ENCODE measurements at places on chromosomes 2 and 18.

GRCh38 chr2:197128897-197129296 is 181.7 kb downstream of the ANKRD44 start:
- DNase-seq = no peak

DNA sequence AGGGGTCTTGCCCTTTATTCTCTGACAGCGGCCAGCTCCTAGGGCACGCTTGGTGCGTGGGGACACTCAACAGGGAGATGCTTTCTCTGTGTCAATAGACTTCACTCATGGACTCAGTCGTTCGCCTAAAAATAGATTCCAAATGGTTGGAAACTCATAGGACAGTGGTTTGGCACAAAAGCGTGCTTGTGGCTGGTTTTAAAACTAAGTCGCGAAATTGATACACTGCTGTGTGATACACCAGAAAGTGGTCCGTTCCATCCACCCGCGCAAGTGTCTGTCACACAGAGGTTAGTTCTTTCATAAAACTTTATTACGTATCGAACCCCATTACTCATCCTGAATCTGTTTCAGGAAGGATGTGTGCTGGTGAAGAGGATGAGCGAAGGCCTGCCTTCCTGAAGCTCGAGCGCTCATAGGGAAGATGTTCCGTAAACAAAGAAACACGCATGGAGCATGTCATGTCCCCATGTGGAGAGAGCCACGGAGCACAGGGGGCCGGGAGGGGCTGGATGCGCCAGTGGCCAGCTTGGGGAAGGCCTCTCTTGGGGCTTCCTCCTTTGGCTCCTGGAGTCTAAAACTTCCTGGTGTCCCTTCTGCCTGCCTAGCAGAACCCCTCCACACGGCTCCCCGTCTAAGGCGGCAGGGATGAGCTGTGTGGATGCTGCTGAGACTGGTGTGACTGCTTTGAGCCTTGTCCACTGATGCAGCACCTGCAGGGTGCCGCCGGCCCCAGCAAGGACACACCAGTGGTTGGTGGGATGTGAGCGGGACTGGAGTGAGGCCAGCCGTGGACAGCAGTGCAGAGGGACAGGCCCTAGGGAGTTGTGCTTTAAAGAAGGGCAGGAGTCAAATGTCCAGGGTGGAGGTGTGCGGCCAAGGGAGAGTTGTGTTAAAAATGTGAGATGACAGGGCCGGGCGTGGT is 207.2 kb downstream of the GBX2 start:
- no peak for DNase-seq

GRCh38 chr2:95700519-95700918 is 108.7 kb downstream of the TRIM43 start:
- DNase-seq = no peak

- no peak for DNase-seq
Observed at GRCh38 chr2:168730344-168730743, 72.1 kb upstream of the NOSTRIN start.

DNA sequence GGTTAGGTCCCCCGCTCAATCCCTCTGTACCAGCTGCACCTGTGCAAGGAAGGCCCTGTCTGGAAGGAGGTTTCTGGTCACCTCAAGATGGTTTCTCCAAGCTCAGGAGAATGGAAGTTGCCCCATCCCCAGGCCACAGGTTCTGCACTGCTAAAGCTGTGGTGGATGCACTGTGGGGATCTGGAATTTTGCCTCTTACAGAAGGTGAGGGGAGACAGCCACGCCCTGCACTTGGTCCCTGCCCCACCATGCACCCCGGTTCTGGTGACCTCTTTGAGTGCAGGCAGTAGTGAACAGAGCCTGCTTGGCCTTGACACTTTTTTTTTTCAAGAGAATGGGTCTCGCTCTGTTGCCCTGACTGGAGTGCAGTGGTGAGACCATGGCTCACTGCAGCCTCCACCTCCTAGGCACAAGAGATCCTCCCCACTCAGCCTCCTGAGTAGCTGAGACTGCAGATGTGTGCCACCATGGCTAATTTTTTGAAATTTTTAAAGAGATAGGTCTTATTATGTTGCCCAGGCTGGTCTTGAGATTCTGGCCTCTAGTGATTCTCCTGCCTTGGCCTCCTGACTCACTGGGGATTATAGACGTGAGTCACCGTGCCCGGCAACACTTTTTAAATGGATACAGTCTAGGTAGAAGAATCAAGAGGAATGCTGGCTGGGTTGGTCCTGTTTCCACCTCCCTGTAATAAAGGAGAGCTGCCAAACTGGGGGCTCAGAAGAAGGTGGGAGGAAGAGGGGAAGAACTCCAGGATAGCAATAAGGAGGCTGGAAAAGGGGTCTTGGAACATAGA is 5.8 kb upstream of the NT5DC4 start:
- DNase-seq = no peak

DNA sequence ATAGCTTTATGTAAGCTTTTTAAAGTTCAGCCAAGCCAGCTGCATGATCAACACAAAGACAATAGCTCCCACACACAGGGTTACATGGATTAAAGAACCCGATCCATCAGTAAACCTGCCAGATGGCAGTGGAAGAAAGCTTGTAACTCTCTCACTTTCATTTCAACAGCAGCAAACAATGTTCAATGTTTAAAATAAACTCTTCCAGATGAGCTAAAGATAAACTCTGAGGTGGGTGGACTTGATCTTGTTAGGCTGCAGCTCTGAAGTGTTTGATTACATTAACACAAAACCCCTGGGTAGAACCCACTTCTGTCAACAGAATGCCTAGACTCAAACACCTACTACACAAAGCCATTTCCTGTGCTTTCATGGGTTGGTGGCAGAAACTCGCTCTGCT is 13.9 kb downstream of the RDH14 start:
- no peak for DNase-seq

DNA sequence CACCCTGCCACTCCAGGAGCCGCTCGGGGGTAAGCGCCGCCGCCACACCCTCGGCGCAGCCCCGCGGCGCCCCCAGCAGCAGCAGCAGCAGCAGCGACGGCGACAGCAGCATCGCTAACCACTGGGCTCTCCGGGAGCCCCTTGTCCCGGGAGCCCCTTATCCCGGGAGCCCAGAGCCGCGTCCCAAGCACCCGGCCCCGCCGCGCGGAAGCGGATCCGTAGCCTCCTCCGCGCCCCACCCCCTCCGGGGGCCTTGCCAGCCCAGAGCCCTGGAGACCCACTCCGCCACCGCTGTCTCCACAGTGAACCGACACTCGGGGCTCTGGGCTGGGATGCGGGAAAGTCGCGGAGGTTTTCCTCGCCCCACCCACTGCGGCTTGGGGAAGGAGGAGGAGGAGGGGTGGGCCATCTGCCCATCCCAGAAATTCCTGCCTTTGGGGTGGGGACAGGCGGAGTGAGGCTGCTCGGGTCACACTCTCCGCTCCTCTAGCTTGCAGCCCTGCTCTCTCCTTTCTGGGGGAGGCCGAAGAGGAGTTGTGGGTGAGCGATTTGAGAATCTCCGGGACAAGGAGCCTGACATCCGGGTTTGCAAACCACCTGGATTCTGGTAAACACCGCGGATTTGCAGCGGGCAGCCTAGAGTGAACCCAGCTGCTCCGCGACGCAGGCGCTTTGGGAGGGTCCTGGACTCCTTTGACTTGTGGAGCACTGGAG is at the start of gene PLA2R1:
Gene PLA2R1 (minus strand): TSS at position 324 of the 714 bp plus-strand sequence. CDS start 212 bp downstream, at position 112.
- peak; percentile 38 for DNase-seq

DNA sequence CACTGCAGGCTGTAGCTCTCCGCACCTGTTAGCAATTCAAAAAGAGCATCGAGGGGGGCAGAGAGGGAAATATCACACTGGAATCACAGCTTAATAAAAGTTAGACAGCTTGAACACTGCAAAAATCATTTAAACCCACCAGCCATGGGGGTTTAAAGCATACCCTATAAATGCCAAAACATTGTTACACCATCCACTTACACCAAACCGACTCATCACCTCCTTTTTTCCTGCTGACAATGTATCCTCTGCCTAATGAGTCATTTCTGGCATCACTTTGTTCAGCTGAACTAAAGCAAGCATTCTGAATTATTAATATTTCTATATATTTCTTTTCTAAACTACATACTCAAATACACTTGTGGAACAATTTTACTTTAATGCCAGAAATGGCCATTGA is 21.6 kb downstream of the MC4R start:
- DNase-seq = no peak

- DNase-seq = no peak
Observed at GRCh38 chr2:180325416-180326120, 318.5 kb upstream of the CWC22 start.

GRCh38 chr18:70428439-70428838 is 139.6 kb downstream of the SOCS6 start:
- DNase-seq = no peak

- DNase-seq = no peak
Observed at GRCh38 chr2:229490167-229490566, 219.1 kb upstream of the PID1 start.

DNA sequence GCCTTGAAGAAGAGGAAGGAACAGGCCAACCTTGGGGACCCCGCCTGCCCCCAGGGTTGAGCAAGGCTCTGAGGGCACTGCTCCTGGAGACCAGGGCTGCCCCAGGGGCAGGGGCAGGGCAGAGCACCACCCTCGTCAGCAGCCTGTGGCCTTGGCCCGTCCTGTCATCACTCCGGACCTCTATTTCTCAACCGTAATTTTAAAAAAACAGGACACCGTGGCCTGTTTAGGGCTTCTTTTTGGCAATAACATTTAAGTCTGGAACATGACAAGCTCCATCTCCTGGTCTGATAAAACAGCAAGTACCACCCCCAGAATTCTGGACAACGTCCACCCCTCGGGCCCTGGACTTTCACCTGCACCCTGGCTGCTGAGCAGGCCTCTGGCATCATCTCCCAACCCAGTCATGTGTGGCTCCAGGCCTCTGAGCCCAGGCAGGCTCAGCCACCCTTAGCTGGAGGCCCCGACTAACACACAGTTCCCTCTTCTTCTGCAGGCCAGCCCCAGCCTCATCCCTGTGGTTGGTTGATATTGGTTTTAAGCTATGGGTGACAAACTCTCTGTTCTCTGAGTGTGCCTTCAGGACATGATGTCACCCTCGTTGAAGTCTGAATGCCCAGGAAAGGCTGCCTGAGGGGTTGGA is 22.6 kb upstream of the ID2 start:
- no peak for DNase-seq

DNA sequence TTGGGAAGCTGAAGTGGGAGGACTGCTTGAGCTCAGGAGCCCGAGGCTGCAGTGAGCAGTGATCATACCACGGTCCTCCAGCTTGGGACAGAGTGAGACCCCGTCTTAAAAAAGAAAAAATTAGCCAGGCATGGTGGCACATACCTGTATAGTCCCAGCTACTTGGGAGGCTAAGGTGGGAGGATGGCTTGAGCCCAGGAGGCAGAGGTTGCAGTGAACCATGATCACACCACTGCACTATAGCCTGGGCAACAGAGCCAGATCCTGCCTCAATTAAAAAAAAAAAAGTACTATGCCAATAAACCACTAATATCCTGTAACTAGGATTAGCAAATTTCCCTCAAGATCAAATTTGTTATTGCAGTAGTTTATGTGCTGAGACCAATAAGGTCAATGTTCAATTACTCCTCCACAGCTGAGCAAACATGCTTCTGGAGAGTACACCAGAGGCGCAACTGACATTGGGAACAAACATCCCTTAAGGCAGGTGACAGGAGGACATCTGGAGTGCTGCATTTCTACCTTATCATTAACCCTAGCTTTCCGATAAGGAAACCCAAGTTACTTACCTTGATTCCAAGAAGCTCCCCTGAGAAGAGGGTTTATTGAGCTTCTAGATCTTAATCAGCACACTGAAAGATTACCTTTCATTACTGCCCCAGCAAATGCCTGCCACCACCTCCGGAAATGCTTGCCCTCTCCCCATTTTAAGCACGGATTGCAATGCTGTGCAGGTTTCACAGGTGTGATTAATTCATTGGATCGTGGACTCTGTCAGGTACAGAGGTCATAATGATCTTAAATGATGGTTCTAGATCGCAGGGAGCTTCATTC is 26.2 kb downstream of the MGAT4A start:
- DNase-seq = no peak

- no peak for DNase-seq
Observed at GRCh38 chr18:52481116-52481515, 141.1 kb downstream of the DCC start.

GRCh38 chr2:170310876-170311502 is 133.0 kb downstream of the MYO3B start:
- no peak for DNase-seq

DNA sequence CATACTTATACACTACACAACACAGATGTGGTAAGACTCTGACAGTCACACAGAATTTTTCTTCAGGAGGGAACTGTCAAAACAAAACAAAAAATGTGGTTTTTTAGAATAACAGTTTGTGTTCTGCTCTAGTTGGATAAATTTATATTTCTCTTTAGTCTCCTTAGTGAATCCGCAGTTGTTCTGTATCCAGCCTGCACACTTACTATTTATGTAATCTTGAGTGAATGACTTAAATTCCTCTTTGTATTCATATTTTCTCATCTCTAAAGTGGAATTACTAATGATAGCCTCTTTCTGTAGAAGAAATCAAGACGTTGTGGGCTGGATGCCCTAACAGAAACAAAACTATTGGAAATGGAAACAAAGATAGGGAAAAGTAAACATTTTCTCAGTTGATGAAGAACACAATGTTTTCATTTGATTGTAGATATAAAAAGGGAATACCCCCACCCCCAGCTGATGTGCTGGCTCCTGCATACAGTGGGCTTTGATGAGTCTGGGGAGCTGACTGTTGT is 375.2 kb downstream of the TRIB2 start:
- DNase-seq = no peak

DNA sequence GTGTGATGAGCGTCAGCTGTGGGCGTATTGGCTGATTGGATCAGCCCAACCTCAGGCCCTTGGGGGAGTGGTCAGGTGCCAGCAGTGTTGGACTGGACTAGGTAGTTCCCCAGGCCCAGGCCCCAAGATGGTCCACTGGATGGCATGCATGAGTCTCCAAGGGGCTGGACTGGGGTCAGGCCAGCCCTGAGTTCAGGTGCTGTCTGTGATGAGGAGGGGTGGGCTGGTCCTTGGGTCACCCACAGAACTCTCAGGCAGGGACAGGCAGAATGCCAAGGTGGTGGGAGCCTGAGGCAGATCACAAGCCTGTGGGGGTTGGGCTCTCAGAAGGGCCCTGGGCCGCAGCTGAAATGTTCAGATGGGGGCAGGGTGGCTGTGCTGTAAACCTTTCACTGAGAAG is 59.5 kb upstream of the THUMPD2 start:
- DNase-seq = no peak

GRCh38 chr18:44731530-44732237 is 51.0 kb downstream of the SETBP1 start:
- no peak for DNase-seq

DNA sequence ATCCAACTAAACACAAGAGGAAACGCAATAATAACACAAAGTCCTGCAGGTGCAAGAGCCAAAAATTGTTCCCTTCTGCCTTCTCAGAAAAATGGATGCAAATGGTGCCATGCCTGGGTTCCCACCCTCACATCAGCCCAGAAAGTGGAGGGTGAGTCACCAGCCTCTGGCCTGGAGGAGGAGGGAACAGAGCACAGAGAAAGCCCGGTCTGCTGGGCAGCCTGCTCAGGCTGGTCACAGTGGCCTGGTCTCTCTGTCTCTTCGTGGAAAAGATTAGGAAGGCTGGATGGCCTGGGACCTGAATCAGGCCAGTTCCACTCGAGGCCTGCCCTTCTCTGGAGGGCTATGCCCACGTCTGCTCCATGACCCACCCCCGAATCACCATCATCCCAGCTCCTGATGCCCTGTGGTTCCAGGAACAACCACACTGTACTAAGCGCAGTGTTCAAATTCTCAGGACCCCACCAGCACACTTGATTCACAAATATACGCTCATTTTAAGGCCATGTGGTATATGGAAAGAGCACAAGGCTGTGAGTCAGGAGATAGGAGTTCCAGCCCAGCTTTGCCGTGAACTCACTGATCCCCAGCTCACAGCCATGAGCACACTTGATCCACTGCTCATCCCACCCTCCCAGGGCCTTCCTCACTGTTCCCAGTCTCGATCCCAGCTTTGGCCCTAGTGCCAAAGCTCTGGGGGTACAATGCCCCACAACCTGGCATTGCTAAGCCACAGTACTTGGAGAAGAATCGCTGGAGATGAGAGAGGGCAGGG is 82.1 kb downstream of the ZBTB7C start:
- no peak for DNase-seq

Measured in endothelial cell (in vitro differentiated cells).